ENCODE measurements at places on chromosomes 5 and 9. TPM values are rescaled to one million over a fixed set of nuclear protein-coding genes. Genes with fewer than 3 reads are reported as not detected.

Gene ACOT12
- total RNA-seq, result not detected

Gene EGFL7
- 374 TPM for total RNA-seq

Gene TDRD7
- 21.5 TPM for total RNA-seq

Gene GPR151
- total RNA-seq, result not detected

Gene ADAMTS6
- 28.0 TPM for total RNA-seq

Gene TICAM2
- 0.63 TPM for total RNA-seq

Gene UBAP1
- 22.9 TPM for total RNA-seq

Gene PCDHGB2
- 5.1 TPM for total RNA-seq

Data from bladder microvascular endothelial cell (primary cell).